ENCODE measurements at places on chromosomes 3 and 15.

DNA sequence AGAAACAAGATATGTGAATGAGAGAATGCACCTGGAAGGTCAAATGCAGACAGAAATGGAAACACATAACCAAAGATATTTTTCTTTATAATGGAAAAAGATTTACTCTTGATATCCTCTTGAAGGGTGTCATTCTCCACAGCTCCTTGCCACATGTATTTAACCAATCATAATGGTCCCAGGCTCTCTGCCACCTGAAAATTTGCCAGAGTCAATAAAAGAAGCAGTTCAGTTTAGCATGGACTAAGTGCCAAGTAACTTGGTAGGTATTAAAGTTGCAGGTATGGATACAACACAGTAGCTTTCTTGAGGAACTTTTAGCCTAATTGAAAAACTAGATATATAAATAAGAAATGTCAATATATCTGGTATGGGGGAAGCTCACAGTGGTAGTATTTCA lies 33.5 kb downstream of the TUSC7 start:
- no peak for DNase-seq

- no peak for DNase-seq
These were observed 25.6 kb downstream of the CPOX start for GRCh38 chr3:98567666-98568270.

DNA sequence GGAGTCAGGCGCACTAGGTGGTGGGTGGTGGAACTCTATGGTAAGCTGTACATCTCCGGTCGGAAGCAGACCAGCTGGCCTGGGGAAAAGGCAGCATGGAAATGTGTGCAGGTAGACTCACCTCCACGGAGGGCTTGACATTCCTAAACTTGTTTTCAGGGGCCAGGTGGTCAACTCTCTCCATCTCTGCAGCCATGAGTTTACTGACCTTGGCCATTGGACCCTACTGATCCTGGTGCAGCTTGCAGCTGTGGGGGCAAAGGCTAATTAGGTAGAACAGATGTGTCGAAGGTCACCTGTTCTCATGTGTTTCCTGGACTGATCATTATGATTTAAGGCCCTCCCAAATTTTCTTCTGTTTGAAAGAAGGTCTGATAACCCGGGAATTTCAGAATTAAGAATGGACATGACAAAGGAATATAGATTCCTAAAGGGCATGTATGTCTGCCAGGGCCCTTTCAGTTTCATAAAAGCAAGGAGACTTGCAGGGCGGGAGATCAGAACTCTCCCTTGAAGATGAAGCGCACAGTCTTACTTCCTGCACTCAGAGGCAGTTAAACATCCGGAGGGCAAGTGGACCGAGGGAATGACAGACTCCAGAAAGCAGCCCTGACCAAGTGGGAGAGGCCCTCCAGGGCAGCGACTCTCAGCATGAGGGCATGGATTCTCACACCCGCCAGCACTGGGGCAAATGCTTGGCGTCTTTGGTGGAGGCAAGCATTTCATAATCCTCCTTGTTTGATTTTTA lies 56.1 kb upstream of the CMTM7 start:
- no peak for DNase-seq

DNA sequence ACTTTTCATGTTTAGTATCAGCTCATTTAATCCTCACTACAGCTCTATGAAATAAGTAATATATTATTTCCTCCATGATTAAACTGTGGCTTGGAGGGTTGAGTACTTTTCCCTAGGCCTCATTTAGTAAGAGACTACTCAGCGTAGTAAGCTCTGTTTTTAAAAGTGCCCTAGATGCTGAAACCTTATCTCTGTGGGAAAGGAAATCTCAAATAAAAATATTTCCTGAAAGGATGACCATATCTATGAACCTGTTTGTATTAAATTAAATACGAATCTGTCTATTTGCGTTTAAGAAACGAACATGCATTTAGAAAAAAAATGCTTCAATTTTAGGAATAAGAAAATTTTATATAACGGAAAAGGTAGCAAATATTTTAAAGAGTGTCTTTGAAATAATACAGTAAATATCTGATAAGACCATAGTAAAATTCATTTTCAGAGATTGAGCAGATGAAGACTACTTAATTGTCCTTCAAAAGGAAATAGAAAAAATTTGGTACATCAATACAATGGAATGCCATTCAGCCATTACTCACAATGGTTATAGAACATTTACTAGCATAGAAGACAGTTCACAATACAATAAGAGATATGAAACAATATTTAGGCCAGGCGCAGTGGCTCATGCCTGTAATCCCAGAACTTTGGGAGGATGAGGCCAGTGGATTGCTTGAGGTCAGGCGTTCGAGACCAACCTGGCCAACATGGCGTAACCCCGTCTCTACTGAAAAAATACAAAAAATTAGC lies 56.2 kb downstream of the ATG7 start:
- DNase-seq = no peak

GRCh38 chr3:40379674-40380306 lies 7.2 kb upstream of the ENTPD3 start:
- DNase-seq = no peak

DNA sequence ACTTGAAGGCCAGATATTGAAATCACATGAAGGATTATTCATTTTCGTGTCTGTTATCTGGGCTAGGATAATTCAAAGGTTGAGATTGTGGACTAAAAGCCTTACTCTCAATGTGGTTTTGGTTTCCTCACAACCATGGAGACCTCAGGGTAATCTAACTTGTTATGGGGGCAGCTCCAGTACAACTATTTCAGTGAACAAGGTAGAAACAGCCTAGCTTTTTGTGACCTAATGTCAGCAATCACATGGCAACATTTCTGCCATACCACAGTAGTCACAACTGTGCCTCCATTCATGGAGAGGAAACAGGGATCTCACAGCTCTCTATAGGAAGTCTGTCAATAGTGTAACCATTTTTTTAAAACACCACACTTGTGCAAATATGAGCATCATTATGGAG lies 62.4 kb upstream of the RARB start:
- DNase-seq = no peak

DNA sequence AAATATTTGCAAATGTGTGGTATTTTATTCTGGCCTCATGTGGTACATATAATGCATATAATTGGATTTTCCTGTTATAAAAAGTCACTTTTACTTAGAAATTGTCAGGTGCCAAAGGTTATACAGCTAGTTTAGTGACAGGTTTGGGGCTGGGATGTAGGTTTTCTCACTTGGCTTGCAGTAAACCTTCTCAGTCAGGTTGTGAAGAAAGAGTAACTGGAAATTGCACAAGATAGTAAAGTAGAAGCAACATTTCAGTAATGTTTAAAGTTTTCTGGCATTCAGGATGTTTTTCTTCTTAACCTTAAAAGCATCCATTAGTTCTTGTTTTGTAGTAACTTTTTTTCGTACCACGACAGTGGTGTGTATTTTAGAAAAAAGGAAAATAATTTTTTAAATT lies 53.9 kb downstream of the MEF2A start:
- DNase-seq = no peak

DNA sequence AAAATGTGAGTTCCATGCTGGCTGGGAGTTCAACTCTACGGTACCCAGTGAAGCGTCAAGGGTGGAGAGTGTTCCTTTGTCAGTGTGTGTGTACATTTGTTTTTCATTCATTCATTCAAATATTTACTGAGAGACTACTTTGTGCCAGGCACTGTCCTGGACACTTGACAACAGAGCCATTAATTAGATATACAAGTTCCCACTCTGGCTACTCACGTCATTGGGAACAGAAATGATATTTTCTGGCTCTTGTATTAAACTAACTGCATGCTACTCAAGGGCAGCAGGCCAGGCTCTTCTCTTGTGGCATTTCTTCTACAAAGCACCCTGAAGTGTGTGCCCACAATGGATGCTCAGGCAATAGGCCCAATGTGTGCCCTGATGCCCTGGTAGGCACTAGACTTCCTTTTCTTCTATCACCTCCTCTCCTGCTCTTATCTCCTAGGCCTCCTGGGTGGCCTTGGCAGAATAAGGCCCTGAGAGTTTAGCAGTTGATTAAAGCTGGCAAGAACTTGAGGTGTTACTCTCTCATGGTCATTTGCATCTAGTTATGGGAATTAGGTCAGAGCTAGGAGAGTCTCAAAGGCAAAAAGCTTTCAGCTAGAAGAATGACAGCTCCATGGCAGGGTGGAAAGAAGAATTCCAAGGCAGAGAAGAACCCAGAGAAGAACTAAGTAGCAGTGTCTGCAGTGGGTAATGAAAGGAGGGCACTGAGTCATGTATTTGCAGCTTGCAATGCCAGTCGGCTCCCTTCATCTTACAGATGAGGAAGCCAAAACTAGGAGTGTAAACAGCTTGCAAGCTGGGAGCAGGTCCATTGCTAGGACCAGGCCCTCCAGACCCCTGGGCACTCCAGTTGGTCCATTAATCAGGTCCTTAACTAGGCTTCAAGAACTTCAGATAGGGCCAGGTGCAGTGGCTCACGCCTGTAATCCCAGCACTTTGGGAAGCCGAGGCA lies 14.0 kb upstream of the SMAD3 start:
- no peak for DNase-seq

GRCh38 chr3:105653166-105653565 lies 215.6 kb downstream of the CBLB start:
- no peak for DNase-seq

DNA sequence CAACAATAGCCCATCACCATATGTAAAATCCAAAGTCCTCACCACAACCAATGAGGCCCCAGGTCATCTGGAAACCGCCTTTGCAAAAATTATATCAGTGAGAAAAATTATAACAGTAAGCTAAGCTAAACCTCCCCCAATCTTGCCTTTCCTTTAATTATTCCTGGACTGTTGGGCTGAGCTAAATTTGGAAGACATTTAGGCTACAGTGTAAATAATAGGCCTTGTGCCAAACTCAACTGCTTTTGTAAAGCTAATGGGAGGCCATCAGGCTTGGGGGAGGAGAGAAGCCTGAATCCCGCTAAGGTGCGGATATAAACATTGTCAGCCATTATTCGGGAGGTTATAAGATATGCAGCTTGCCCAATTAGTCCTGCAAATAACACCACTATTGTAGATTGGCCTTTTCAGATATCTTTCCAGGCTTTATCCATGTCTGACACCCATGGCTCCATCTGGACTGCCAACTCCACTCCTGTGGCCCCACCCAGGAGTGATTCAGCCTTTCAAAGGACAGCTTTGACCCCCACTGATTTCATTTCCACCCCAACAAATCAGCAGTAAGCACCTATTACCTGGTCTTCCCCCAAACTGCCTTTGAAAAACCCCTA lies 53.0 kb upstream of the CA12 start:
- no peak for DNase-seq

GRCh38 chr15:72783004-72783639 lies 436 bp downstream of the ADPGK start:
- peak; percentile 43 for DNase-seq

- no peak for DNase-seq
These were observed 7.2 kb upstream of the GATM start for GRCh38 chr15:45385590-45385989.

DNA sequence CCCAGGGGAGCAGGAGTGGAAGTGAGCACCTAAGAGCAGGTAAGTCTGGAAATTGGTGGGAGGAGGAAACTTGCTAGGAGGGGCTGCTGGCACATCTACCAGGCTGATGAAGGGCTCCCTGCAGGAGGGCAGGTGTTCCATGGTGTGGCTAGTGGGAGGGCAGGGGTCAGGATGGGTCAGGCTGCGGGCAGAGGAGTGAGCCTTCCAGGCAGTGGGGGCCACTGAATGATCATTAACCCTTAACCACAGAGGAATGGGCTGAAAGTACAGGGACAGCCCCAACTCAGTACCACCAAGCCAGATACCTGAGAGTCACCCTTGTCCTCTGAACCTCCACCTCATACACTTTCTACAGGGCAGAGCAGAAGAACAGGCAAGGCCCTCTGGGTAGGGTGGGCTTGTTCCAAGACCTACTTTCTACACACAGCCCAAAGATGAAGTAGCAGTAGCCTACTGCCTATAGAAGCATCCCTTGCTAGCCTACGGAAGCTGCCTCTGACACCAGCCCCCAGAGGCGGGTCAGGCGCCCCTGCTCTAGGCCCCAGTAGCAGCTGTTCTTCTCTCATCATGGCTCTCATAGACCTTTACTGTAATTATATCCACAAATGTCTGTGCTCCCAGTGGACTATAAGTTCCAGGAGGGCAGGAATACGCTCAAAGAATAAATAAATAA lies 4.6 kb downstream of the RAB6B start:
- DNase-seq = no peak

DNA sequence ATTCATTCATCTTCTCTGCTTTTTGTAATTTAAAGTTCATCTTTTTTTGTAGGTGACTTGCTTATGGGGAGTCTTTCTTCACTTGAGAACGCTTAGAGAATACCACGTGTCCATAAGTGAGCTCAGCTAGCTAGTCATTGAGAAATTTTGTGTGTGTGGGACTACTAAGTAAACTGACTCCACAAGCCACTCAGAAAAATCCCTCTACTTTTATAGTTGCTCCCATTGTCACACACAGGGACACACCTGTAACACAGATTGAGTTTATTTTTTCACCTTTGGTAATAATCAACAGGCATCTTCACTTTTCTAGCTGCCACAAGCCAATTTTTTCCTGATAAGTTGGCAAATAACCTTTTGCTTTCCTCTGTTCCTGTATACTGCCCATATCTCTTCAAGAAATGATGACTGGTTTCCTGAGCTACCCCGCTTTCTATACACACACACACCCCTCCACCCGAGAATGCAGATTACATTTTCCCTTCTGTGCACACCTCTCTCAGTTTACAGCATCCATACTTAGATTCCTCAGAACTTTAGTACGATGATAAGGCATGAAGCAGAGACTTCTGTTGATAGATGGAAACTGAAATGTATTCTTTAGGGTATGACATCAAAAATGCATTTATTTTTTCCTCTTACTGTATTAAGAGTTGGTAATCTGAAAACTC lies 4.6 kb downstream of the TSC22D2 start:
- no peak for DNase-seq

GRCh38 chr3:42451116-42451515 lies 40.7 kb upstream of the LYZL4 start:
- no peak for DNase-seq

GRCh38 chr3:52046186-52046901 lies 10.0 kb downstream of the DUSP7 start:
- DNase-seq = no peak

GRCh38 chr15:51286816-51287215 lies 51.6 kb downstream of the CYP19A1 start:
- no peak for DNase-seq

- no peak for DNase-seq
These were observed 211.7 kb downstream of the FGF12 start for GRCh38 chr3:192515664-192516045.

DNA sequence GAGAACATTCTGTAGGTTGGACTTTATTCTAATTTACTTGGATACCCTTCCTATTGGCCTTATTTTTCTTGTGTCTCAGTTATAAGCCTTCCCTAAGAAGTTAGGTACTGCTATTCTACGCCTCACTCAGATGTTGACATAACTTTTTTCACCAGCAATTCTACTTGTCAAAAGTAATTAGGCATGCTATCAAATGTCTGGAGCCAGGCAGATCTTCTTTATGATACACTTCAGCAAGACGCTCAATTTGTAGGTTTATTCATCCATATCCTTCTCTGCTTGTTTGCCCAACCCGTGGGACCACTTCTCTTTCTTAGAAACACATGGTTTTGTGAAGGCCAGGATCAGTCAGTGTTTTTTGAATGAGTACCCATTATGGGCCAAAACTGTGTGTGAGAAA lies 36.2 kb upstream of the COL8A1 start:
- no peak for DNase-seq

- no peak for DNase-seq
These were observed 996 bp upstream of the DNAJA4 start for GRCh38 chr15:78263351-78263781.

GRCh38 chr15:71043373-71043772 lies 71.9 kb upstream of the THSD4 start:
- no peak for DNase-seq
